AG08395 (cell line): ENCODE measurements at places on chromosomes 5 and 9.

- DNase-seq, result no peak
These were observed 171.5 kb upstream of the IER5L start for GRCh38 chr9:129349665-129349947.

- DNase-seq, result no peak
These were observed 232.4 kb upstream of the GAS1 start for GRCh38 chr9:87179553-87180340.

DNA sequence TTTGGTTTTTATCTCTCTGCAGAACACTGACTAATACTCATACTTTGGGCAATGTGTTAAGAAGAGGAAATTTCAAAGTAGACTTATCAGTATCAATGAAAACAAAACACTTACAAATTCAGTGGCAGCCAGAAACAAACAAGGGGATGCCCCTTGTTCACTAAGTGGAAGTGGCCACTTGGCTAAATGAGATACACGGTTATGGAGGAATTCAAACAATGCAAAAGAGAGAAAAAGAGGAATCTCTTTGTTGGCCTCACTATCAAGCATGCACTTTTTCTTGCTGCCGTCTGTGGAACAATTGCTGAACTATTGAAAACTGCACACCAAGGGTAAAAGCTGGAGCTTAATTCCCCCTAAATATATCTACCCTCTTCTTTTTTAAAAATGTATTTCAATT lies 2044.9 kb upstream of the CDH6 start:
- DNase-seq, result no peak

DNA sequence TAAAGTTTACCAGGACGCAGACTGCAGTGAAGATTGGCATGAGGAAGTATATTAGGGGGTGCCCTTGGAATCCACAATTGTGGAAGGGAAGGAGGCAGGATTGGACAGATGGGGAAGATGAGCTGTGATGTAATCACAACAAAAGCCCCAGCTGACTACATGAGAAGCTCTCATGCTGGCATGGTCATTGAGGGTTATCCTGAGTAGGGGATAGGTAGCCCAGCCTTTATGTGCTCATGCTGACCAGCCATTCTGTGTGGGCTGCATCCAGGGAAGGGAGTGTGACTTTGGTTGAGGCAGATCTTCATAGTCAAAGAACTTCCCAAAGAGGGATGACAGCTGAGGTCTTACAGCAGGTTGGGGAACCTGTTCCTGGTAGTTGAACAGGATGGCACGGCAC lies 52.0 kb upstream of the RANBP6 start:
- DNase-seq, result no peak

DNA sequence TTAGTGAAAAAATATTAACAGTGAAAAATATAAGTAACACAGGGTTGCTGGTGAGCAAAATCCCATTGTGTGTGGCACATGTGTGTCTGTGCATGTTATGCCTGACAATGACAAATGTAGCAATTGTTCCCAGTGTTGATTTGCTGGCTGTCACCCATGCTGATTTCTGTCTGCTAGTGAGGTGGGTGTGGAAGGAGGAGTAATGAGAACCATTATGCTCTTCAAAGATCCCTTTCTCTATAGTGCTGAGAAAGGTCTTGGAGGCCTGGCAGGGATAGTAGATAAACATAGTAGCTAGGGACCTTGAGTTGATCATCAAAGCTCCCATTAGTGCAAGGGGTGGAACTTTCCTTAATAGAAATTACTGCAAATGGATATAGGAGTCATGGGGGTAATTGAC lies 152.5 kb upstream of the CLINT1 start:
- no peak for DNase-seq

DNA sequence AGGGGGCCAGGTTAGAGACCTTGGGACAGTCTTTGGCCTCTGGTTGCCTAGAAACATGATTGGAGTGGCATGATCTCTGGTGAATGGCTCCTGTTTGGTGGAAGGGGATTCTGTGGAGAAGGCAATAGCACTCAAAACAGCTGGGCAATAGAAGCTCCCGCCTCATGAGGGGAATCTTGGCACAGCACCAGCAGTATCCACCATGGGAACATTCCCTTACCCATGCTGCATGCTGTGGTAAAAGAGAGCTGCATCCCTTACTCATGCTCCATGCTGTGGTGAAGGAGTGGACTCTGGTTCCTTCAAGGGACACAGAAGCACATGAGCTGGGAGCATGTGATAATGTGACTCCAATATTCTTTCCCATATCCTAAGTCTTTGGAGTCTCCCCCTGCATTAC lies 160.6 kb downstream of the PJA2 start:
- no peak for DNase-seq

- DNase-seq, result peak; percentile 63
These were observed 7.5 kb downstream of the TDRD7 start for GRCh38 chr9:97419309-97419867.

GRCh38 chr5:173953528-173954090 lies 35.4 kb upstream of the C5orf47 start:
- peak; percentile 40 for DNase-seq

DNA sequence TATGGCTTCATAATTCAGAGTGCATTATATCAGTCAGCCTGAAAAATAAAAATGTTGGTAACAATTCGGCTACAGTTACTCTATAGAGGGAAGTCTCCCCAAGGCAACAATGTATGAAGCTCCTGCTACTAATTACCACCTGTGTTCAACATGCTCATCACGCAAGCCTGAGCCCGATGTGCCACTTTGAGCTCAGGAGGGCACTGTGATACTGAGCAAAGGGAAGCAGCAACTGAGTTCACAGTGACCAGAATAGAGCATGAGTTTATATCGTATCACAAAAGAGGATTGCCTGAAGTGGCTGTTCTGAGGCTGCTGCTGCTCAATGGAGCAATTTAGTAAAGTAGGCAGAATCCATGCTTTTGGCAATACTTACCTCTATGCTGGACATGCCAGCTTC lies 202.0 kb upstream of the HAPLN1 start:
- no peak for DNase-seq

DNA sequence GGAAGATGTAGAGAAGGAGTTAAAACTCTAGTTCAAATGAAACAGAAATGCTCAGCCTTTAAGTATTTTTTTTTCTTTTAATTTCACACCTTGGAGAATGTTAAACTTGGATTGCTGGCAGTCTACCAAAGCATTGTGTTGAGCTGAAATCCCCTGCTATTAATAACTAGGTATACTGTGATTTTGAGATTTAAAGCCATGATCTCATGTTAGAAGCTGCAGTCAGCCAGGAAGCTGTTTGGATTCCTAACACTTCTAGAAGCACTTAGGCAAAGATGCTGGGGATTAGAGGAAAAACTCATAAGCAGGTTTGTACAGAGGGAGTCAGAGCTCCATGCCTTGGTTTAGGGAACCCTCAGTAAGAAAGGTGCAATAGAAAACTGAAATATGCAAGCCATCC lies 141.4 kb downstream of the KIF4B start:
- no peak for DNase-seq

GRCh38 chr5:179371121-179371510 lies 25.9 kb upstream of the ADAMTS2 start:
- no peak for DNase-seq

DNA sequence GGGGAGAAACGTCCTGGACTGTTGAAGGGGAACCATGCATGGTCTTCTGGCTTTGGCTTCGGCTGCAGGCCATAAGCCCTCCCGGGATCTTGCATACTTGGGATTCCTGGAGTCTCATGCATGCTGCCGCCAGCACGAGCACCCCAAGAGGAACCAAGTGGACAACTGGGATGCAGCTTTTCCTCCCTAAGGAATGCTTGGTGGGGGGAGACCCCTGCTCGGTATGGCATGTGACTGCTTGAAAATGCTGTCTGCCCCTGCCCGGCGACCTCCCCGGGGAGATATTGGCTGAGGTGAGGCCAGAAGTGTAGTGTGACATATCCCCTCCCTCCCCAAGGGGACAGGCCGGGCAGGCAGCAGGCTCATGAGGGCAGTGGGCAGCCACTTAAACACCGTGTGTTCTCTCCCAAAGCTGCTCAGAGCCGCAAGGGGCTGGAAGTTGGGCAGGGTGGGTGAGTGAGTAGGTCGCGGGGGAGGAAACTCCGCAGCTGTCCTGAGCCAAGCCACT lies 15.7 kb downstream of the TMEM171 start:
- no peak for DNase-seq

GRCh38 chr9:38180656-38181055 lies 111.6 kb upstream of the SHB start:
- no peak for DNase-seq

DNA sequence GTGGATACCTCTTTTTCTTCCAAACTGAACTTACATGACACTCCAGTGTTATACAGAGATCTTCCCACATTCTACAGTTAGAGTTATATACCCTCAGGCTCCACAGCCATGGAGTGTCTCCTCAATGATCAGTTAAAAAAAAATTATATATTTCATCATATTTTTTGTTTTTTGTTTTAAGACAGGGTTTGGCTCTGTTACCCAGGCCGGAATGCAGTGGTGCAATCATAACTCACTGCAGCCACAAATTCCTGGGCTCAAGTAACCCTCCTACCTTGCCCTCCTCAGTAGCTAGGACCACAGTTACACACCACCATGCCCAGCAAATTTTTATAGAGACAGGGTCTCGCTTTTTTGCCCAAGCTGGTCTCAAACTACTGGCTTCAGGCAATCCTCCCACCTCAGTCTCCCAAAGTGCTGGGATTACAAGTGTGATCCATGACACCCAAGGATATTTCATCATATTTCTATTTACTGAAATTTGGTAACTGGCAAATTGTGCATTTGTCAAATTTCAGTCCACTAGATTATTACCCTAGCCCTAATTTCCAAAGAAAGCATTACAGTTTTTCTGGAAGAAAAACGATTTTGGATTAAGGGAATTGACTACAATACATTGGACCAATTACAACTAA lies 18.1 kb upstream of the SCAI start:
- DNase-seq, result peak; percentile 11

- DNase-seq, result no peak
These were observed 330.1 kb downstream of the EFNA5 start for GRCh38 chr5:107340631-107341030.

GRCh38 chr9:70494221-70494620 lies 79.8 kb upstream of the KLF9 start:
- DNase-seq, result no peak

DNA sequence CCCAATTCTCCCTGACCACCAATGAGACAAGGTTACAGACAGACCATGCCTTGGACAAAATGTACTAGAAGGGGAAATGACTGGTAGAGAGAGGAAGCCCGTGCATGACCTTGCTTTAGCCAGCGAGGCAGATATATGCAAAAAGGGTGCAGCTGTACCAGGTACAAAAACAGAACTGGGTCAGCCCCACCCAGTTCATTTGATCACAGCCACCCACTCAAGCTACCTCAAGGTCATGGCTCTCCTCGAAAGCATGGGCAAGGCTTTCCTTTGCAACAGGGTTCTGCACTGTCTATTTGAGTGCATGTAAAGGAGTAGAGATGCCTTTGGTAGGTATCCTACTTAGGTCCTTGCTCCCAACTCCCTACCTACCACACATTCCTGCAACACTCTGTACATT lies 33.3 kb downstream of the TLE1 start:
- no peak for DNase-seq

DNA sequence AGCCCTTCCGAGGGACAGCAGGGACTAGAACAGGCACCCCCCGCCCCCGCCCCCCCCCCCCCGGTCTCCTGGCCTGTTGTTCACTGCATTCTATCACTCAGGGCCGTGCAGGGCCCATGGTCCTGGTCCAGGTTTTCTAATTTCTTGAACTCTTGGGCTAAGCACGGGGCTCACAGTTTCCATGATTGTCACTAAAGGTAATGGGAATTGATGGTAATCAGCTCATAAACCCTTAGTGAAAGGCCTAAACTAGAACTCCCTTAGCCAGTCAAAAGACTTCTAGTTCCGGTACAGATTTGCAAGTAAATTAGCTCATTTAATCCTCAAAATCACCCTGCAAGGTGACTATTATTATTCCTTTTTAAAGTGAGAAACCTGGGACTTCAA lies 14.7 kb upstream of the PWWP2A start:
- no peak for DNase-seq

DNA sequence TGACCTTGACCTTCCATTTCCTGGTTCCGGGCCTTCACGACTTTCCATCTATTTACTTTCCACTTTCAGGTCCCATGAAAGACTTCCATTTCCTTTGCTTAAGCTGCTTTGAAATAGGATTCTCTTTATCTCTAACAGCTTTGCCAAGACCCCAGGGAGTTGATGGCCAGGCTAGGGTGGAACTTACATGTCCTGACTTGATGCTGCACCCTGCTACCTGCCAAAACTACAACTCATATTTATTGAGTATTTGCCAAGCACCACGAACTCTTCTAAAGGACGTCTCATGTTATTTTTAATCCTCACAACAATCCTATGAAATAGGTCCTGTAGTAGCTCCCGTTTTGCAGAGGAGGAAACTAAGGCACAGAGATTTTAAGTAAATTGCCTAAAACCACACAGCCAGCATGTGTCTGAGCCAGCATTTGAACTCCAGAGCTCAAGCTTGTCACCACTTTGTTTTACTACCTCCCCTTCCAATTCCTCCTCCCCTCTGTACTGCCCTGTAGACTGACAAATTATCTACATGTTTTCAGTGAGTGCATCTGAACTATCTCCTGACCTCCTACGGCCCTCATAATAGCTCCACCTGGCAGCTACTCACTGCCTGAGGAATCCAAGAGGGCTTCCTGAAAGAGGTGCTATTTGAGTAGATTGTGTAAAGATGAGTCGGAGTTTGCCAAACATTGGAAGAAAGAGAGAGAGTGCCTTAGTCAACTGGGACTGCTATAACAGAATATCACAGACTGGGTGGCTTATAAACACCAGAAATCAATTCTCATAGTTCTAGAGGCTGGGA lies 38.4 kb upstream of the SMIM23 start:
- no peak for DNase-seq

- DNase-seq, result no peak
These were observed 3.0 kb upstream of the MACROH2A1 start for GRCh38 chr5:135402031-135402430.
